ENCODE measurements at places on chromosomes 1 and 21.
A peak's percentile ranks its signal among the peaks of the same experiment; 100 is the strongest.

DNA sequence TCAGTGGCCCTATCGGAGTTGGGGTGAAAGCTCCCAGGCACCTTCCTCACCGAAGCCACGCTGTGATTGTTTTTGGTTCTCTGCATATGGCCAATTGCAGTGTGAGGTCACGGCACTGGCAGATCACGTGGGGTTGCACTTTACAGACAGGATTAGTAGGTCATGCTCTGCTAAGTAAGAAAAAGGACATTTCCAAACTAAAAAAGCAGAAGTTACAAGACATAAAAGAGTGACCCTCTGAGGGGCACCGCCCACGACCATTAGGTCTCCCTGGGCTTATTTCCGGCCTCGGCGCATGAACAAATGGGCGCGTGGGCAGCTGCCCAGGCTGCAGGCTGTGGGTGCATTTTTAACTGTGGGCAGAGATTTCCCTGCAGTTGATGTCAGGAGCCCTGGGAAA, 2.0 kb downstream of the CAPN9 start:
- DNase-seq, result no peak

GRCh38 chr1:244113532-244114320, 62.6 kb downstream of the ZBTB18 start:
- no peak for DNase-seq

GRCh38 chr1:73910466-73910865, 287.5 kb downstream of the LRRIQ3 start:
- DNase-seq, result no peak

DNA sequence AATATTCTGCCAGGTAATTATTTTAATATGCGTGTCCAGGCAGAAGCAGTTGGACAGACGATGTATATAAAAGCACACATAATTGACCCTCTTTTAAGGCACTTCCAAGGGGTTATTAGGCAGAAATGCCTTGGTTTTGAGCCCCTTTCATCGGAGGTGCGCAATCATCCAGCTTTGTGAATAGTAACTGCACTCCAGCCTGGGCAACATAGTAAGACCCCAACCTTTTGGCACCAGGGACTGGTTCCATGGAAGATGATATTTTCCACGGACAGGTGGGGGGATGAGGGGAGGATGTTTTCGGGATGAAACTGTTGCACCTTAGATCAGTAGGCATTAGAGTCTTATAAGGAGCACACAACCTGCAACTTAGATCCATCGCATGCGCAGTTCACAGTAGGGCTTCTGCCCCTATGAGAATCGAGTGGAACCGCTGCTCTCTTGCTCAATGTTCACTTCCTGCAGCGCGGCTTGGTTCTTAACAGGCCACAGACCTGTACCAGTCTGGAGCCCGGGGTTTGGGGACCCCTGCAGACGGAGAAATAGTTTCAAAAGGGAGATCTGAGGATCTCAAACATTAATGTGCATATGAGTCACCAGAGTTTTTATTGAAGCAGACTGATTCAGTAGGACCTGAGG, 1.8 kb upstream of the MCOLN2 start:
- no peak for DNase-seq

GRCh38 chr1:6180707-6181311, 688 bp upstream of the CHD5 start:
- DNase-seq, result no peak

- DNase-seq, result peak; percentile 51
These were observed 12.3 kb downstream of the ATP2B4 start for GRCh38 chr1:203638950-203639349.

DNA sequence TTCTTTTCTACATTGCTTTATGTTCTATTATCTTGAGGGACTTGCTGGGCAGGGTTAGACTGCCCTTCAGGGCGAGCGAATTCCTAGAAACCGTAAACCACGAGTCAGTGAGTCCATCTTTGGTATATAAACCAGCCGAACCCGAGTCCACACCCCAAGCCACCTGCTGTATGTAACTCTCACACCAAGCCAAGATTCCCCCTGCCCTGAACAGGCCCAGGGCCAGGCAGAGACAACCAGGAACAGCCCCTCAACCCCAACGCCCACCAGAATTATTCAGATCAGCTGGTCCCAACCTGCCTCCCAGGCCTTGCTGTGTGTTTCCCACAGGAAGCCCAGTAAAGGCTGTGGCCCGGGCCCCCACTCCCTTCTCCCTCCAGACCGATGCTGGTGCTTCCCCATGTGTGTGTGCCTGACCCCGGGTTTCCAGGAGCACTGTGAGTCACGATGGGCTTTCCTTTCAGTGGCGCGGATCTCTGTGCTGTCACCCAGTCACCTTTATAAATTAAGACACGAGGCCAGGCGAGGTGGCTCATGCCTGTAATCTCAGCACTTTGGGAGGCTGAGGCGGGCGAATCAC, 17.1 kb downstream of the KIF17 start:
- DNase-seq, result no peak

- no peak for DNase-seq
These were observed 275.0 kb downstream of the SMYD3 start for GRCh38 chr1:246232126-246232525.

DNA sequence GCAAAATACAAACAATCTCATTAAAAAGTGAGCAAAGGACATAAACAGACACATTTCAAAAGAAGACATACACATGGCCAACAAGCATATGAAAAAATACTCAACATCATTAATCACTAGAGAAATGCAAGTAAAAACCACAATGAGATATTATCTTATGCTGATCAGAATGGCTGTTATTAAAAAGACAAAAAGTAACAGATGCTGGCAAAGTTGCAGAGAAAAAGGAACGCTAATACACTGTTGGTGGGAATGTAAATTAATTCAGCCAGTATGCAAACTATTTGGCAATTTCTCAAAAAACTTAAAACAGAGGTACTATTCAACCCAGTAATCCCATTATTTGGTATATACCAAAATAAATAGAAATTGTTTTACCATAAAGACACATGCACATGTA, 32.2 kb upstream of the TNFSF18 start:
- no peak for DNase-seq

DNA sequence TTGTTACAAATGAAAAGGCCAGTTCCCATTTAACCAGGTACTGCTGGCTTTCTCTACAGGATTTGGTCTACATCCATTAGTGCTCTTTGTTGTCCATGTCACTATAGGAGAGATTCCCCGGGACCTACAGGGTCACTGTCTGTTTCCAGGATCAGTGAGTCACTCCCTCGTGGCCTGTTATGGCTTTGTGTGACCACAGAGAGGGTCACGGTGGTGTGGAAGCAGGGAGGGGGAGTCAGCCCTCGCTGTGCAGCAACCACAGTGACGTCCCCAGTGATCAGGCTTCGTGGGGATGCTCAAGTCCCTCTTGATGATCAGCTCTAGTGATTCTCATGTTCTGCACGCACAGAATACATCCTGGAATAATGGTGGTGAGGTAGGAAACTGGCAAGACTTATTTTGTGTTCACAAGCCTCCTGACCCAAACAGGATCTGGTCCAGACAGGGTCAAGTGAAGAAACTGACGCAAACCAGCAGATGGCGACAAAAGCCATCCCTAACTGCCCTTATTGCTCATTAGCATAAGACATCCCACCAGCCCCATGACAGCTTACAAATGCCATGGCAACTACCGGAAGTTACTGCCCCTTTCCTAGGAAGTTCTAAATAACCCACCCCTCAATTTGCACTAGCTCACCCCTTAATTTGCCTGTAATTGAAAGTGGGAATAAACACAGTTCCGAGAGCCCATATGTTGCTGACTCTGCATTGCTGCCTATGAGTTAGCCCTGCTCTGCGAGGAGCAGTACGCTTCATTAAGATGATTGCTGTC, 98.5 kb downstream of the DISC1 start:
- peak; percentile 71 for DNase-seq

DNA sequence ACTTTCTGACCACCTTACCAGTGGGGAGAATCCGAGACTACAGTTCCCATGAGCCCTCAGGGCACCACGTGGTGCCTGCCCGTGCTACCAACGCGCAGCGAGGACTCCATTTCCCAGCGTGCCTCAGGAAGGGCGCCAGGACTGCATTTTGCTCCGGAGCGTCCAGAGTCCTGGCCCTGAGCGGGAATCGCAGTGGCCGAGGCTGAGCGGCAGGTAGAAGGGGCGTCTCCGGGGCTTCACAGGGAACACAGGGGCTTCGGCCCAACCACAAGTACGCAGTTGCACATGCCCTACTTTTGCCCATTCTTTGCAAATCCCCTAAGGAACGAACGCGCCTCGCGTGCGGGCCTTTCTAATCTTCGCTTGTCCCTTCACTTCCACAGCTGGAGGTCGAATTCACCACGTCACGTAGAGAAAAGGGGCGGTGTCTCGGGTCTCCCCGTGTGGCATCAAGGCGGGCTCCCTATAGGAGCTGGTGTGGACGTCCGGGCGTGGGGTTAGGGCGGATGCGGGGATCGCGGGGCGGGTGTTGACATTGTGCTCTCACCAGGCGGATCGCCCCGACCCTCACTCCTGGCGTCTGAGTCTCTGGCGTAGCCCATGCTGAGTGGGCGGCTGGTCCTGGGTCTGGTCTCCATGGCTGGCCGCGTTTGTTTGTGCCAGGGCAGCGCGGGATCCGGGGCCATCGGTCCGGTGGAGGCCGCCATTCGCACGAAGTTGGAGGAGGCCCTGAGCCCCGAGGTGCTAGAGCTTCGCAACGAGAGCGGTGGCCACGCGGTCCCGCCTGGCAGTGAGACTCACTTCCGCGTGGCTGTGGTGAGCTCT, at the start of gene BOLA1:
Gene BOLA1 (plus strand): TSS at position 109 of the 825 bp plus-strand sequence. CDS start 492 bp downstream, at position 601.
- peak; percentile 89 for DNase-seq

DNA sequence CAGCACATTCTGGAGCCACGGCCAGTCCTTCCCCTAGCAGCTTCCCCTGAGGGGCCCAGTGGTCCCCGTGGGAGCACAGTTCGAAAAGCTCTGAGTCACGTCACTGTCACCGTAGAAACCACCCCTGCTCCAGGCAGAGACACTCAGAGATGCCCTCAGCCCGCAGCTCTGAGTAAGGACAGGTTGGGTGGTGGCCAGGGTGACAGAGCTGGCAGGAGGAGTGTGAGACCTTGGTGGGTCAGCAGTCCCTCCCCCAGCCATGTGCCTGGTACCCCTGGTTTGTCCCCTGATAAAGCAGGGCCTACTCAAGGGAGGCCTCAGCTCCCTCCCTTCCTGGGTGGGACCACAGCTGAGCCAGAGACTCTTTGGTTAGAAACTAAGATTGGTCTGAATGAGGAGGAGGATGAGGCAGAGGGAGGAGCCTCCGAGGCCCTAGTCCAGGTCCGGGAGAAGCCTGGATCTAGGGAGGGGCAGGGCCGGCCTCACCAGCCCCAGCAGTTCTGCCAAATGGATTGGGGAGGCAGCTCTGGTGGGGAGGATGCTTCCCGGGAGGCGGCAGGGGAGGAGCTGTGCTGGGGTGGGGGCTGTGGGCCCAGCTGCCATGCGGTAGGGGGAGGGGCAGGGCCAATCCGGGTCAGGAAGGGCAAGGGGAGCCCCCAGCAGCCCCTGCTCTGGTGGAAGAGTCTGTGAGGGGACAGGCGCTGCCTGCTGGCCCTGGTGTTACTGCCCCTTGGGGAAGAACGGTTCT, 55.2 kb downstream of the SLC9A1 start:
- DNase-seq, result peak; percentile 83

- no peak for DNase-seq
These were observed 87.9 kb downstream of the CDC14A start for GRCh38 chr1:100440075-100440809.

- DNase-seq, result no peak
These were observed 13.2 kb downstream of the PSMD4 start for GRCh38 chr1:151267760-151268159.

DNA sequence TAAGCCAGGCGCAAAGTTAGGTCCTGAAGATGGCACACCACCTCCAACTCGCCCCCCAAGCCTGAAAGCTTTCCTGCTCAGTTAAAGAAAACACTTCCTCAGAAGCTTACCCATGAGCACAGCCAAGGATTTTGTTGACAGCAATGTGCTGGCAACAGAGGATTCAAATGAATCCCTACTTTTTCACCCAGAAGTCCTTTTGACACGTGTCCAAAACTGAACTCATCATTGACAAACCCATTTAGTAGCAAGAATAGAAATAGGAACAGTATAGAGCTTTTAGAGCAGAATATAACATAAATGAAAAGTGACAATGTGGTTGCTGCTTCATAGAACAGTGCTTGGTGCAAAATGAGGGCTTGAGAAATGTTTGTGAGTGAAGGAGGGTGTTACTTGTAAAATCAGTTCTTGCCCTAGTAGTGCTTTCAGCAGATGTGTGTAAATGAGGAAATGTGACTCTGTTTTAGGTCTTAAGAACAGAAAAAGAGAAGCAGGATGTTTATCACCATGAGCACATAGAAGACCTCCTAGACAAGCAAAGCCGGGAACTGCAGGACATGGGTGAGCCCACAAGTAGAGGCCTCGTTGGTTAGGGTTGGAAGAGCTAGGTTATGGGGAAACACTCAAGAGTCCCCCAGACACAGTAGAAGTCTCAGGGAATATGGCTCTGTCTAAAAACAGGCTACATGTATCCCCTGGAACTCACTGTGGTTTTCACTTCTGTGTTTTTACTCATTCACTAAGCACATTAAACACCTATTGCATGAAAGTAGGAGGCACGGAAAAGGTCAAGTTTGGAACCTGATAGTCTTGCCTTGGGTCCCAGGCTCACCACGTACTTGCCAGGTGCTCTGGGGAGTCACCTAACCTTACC, 48.6 kb upstream of the TMEM125 start:
- no peak for DNase-seq

GRCh38 chr1:175543447-175543846, 199.9 kb downstream of the TNR start:
- DNase-seq, result no peak

DNA sequence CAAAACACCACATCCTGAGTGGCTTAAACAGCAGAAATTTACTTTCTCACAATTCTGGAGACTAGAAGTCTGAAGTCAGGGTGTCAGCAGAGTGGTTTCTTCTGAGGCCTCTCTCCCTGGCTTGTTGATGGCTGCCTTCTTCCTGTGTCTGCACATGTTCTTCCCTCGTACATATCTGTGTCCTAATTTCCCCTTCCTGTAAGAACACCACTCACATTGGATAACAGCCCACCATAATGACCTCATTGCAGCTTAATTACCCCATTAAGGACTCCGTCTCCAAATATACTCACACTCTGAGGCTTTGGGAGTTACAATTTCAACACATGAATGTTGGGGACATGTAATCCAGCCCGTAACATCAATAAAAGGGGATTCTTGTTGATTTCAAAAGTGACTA, 23.4 kb downstream of the C8A start:
- DNase-seq, result peak; percentile 62

DNA sequence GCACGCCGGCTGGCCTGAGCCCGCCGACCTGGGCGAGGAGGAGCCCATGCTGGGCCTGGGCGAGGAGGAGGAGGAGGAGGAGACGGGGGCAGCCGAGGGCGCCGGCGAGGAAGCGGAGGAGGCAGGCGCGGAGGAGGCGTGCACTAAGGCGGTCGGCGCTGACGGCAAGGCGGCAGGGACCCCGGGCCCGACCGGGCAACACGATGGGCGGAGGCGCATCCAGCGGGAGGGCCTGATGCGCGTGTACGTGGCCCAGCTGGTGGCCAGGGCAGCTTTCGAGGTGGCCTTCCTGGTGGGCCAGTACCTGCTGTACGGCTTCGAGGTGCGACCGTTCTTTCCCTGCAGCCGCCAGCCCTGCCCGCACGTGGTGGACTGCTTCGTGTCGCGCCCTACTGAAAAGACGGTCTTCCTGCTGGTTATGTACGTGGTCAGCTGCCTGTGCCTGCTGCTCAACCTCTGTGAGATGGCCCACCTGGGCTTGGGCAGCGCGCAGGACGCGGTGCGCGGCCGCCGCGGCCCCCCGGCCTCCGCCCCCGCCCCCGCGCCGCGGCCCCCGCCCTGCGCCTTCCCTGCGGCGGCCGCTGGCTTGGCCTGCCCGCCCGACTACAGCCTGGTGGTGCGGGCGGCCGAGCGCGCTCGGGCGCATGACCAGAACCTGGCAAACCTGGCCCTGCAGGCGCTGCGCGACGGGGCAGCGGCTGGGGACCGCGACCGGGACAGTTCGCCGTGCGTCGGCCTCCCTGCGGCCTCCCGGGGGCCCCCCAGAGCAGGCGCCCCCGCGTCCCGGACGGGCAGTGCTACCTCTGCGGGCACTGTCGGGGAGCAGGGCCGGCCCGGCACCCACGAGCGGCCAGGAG, 7.2 kb upstream of the IBA57 start:
- no peak for DNase-seq
